ENCODE measurements at places on chromosomes 13 and 19. TPM values are rescaled to one million over a fixed set of nuclear protein-coding genes. Genes with fewer than 3 reads are reported as not detected.

DNA sequence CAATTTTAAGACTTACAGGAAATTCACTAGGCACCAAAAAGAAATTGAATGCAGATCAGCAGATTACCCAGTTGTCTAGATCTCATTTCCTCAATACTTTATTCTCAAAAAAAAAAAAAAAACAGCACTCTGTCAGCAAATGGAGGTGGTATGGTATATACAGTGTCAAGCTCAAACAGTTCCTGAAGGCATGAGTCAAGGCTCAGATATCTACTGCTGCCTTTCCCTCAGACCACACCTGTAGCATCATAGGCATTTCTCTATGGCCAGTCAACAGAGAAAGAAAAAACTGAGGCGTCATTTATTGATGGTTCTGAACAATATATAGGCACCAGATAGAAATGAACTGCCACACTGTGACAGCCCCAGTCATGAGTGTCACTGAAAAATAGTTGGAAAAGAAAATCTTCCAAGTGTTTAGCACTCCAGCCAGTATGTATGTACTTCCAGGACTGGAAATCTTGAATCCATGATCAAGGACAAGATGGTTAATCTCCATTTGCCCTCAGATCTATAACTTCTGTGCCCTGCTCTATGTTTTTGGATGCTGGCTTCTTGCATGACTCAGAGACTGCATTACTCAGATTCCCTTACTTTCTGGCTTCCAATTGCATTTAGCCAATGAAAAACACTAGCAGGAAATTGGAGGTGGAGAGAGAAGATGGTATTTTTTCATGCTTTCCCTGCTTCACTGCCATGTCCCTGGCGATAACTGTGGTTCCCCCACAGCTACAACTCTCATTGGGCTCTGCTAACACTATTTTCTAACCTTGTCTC is 8.4 kb upstream of the COG3 start:
- DNase-seq = no peak

GRCh38 chr19:46350029-46350757 is 3.3 kb downstream of the PPP5C start:
- DNase-seq = no peak

DNA sequence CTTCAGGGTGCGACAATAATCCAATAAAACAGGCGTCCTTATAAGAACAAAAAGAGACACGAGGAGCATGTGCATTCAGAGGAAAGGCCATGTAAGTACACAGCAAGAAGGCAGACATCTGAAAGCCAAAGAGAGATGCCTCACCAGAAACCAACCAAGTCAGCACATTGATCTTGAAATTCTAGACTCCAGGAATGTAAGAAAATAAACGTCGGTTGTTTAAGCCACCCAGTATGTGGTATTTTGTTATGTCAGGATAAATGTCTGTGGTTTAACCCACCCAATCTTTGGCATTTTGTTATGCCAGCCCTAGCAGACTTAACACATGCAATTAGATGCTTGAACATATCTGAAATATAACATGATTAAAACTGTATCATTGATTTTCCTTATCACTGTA is 452.0 kb downstream of the SLITRK6 start:
- no peak for DNase-seq

The SULT2B1 gene
- not detected for polyA plus RNA-seq

All from muscle of arm (tissue), 14 donors.